Stimulated activated CD4-positive, alpha-beta T cell treated with anti-CD3 and anti-CD28 coated beads, Interleukin-12 subunit alpha, Interleukin-12 subunit beta, amount 100 ng/mL, for 4 hours (primary cell): ENCODE measurements at places on chromosomes 4 and X.

DNA sequence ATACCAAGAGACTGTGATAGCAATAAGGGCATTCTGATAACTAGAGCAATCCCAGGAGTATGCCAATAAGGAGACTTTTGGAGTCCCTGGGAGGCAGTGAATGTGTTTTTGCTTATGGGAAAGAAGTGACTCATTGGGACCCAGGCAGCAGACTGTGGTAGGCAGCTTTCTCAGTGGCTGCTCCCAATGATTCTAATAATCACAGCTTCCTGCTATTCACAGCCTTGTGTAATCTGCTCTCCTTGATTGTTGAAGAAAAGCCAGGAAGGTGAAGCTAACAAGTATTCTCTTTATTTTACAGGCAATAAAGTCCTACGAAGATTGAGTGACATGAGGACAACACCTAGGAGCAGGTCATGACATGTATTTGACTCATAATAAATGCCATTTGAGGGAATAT is 70.3 kb upstream of the DDX60 start:
- no peak for DNase-seq

GRCh38 chr4:143035661-143036060 is 149.1 kb upstream of the USP38 start:
- DNase-seq = no peak

GRCh38 chr4:147550626-147551246 is 66.5 kb upstream of the TMEM184C start:
- no peak for DNase-seq

GRCh38 chr4:18454349-18454748 is 432.8 kb upstream of the LCORL start:
- no peak for DNase-seq

- no peak for DNase-seq
Observed at GRCh38 chrX:136431625-136432024, 56.1 kb upstream of the BRS3 start.

- no peak for DNase-seq
Observed at GRCh38 chr4:93029769-93030168, 726.0 kb downstream of the GRID2 start.

DNA sequence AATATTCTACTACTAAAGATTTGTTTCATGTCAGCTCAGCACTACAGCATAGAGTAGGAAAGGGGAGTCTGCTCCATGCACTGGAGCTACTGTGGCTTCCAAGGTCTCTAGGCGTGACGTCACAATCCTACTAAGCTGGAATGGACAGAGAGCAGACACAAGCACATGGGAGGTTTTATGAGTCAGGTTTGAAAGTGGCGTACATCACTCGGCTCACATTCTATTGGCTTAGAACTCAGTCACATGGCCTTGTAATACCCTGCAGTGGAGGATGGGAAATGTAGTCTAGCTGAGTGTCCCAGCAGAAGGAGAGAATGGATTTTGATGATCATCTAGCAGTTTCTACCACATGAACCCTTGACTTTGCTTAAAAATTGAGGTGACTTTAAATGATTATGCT is 624.8 kb upstream of the ATOH1 start:
- DNase-seq = no peak

DNA sequence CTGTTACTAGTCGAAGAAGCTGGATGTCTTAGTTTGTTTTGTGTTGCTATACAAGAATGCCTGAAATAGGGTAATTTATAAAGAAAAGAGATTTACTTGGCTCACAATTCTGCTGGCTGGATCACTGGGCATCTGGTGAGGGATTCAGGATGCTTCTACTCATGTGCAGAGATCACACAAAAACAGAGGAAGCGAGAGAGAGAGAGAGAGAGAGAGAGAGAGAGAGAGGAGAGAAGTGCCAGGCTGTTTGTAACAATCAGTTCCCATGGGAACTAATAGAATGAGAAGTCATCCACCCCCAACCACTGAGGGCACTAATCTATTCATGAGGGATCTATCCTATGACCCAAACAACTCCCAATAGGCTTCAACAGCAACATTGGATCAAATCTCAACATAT is 66.2 kb upstream of the FAM9A start:
- no peak for DNase-seq

GRCh38 chr4:2042947-2043395 is 16.2 kb upstream of the NAT8L start:
- DNase-seq = no peak

DNA sequence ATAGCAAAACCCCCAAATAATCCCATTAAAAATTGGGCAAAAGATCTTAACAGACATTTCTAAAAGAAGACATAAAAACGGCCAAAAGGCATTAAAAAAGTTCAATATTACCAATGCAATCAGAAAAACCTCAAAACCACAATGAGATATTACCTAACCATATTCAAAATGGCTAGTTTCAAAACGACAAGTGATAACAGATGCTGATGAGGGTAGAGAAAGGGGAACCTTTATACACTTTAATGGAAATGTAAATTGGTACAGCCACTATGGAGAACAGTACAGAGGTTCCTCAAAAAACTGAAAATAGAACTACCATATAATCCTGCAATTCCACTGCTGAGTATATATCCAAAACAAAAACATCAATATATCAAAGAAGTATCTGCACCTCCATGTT is 6.2 kb downstream of the AADAT start:
- DNase-seq = no peak

DNA sequence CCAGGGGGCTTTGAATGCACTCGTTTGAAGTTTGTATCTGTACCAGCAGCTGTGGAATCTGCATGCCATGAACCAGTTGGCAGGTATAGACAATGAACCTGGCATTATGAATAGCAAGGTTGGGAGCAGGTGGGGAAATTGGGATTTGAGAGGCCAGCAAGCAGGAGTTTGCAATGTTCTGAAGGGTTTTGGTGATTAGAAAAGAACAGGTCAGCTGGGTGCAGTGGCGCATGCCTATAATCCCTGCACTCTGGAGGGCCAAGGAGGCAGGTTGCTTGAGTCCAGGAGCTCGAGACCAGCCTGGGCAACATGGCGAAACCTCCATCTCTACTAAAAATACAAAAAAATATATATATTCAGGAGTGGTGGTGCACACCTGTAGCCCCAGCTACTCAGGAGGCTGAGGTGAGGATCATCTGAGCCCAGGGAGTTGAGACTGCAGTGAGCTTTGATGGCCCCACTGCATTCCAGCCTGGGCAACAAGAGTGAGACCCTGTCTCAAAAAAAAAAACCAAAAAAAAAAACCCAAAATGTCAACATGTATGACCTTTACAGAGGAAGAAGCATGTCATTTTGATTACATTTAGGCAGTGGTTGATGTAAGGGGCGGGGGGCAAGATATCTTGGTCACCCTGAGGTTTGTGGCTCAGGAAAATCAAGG is 63.9 kb downstream of the TSC22D3 start:
- DNase-seq = no peak

GRCh38 chr4:59412739-59413138 is 1787.4 kb upstream of the ADGRL3 start:
- DNase-seq = no peak

GRCh38 chrX:10617999-10618351 is 2.4 kb downstream of the MID1 start:
- DNase-seq = no peak

- DNase-seq = no peak
Observed at GRCh38 chrX:69093960-69094871, 71.0 kb downstream of the PJA1 start.

GRCh38 chr4:121693450-121693849 is 3.3 kb downstream of the ANXA5 start:
- no peak for DNase-seq

GRCh38 chrX:39909996-39910395 is 187.8 kb downstream of the BCOR start:
- no peak for DNase-seq

DNA sequence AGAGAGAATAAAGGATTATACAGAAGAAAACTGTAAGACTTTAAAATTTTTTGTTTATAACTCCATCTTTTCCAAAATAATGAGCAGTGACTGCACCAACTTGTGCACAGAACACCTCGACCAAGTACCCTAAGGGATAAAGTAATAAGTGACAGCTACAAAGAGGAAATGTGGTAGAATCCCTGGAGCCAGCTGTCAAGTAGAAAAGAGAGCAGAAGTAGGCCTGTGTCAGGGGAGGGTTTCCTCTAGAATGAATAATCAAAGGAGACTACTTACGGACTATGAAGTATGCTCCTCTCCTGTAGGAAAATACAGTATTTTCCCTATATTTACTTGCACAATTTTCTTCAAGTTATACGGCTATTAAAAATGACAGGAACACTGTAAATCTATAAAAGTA is 1.2 kb downstream of the EIF1AX start:
- DNase-seq = no peak

- no peak for DNase-seq
Observed at GRCh38 chr4:113921089-113921794, 58.2 kb downstream of the ARSJ start.

GRCh38 chr4:5926598-5926997 is 33.7 kb upstream of the CRMP1 start:
- DNase-seq = no peak

- DNase-seq = no peak
Observed at GRCh38 chr4:2947926-2948325, 15.3 kb downstream of the NOP14 start.

GRCh38 chrX:22520128-22520828 is 247.6 kb downstream of the CBLL2 start:
- DNase-seq = no peak

DNA sequence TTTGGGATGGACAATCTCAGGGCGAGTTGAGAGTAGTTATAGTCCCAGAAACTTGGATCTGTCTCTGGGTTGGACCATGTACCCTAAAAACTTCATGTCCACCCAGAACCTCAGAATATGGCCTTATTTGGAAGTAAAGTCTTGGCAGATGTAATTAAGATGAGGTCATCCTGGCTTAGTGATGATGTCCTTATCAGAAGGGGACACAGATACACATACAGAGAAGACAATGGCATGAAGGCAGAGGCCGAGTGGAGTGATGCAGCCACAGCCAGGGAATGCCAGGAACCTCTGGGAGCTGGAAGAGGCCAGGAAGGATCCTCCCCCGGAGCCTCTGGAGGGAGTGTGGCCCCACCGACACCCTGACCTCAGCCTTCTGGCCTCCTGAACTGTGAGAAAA is 61.2 kb upstream of the STX18 start:
- no peak for DNase-seq

GRCh38 chr4:99165978-99166377 is 21.9 kb upstream of the ADH4 start:
- no peak for DNase-seq

GRCh38 chr4:128358913-128359279 is 71.3 kb upstream of the PGRMC2 start:
- no peak for DNase-seq

GRCh38 chrX:69153060-69153730 is 12.1 kb downstream of the PJA1 start:
- DNase-seq = no peak

DNA sequence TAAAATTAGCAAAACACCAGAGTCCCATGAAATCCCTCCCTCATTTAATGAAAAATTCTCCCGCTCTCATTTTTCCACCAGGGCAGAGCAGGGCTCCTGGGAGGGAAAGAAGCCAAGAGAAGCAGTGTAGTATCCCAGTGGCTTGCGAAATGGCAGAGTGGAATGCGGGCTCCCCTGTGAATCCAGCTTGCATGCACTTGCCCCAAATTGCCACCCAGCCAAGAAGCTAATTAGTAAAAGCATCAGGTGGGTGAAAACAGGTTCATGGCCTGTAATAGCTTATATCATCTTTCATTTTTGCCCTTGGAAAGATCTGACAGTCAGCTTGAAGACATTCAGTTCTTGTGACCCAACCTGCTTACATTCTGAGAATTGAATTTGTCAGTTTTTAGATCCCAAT is 10.1 kb downstream of the AMOT start:
- DNase-seq = no peak

DNA sequence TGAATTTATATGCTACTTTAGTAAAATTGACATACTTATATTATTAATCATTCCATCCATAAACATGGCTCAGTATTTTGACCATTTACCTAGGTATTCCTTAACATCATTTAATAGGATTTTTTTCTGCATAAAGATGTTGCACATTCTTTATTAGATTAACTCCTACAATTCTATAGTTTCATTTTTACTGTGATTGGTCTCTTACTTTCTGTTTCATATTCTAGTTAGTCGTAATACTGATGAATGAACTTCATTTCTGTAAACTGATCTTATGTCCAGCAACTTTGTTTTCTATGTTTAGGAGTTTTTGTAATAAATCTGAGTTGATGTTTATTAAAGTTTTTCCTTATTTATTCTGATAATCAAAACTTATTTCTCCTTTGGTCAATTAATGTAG is 278.2 kb upstream of the CXXC4 start:
- DNase-seq = no peak

DNA sequence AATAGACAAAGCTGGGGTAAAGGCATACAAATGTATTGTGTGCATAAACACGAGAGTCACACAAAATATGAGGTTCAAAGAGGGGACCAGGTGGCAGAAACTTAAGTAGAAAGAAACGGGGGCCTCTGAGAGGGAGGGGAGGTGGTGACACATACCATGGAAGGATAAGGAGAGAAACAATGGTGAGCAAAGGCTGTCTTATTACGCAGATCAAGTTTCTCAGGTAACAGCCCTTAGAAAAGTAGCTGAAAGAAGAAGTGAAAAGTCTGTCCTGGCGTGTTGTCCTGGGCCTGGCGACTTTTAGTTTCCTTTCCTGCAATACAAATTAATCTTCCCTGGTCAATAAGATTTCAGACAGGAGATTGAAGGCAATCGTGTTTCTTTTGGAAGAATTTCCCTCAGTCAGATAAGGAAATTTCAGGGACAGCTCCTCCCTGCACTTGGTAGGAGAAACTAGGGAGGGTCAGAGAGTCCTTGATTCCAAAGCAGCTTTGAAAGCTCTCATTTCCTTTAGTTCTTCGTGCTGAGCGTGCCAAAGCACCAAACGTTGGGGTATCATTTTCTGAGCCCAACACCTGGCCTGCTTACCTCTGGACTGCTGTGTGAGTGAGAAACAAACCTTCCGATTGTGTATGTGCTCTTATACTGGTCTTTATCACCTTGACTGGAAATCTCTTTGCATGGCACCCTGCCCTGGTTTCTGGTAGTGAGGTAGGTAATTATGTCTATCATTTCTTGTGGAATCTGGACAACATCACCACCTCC is 676.7 kb upstream of the LCORL start:
- DNase-seq = no peak

DNA sequence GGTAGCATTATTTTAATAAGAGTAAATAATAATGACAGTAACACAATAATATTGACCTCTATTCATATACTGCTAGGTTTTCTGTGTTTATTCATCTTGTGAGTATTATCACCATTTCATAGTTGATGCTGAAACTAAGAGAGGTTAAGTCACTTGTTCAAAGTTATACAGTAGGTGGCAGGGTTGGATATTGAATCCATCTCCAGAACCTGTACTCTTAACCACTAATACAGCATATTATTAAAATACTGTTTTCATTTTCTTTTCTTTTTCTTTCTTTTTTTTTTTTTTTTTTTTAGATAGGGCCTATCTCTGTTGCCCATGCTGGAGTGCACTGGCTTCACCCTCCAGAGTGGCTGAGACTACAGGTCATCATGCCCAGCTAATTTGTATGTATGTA is 7.1 kb upstream of the ELF2 start:
- DNase-seq = no peak

- DNase-seq = no peak
Observed at GRCh38 chr4:114312338-114312737, 286.3 kb upstream of the UGT8 start.

- DNase-seq = no peak
Observed at GRCh38 chr4:168051526-168051925, 40.8 kb upstream of the ANXA10 start.

GRCh38 chr4:79893456-79893855 is 179.6 kb downstream of the ANTXR2 start:
- no peak for DNase-seq

GRCh38 chr4:1300466-1301455 is 11.1 kb downstream of the MAEA start:
- DNase-seq = no peak
